ENCODE measurements at places on chromosomes 3 and 15.
A peak's percentile ranks its signal among the peaks of the same experiment; 100 is the strongest.

DNA sequence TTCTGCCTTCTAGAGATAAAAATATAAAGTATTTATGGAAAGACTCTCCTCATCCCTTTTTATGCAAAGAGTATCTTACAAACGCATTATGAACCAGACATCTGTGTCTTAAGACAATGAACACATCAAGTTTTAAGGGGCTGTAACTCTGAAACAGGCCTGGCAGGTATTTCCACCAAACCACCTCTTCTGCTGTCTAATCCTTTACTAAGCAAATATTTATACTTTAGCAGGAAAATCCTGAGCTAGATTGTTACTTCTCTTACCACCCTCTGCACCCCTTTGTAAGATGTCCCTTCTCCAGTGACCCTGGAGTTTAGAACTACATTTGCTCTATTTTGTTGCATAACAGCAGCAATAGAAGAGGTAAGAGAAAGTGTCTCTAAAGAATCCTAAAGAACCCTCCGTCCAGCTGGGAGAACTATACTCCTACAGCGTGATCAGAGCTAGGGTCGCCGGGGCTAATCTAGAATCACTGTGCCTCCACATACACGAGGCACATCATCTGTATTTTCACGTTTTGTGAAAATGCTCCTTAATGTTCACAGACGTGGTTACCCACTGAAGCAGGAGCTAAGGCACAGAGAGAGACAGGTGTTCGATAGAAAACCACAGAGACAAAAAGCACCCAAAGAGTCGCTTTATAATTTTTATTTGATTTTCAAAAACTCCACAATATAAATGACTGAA, 129.6 kb downstream of the FOXP1 start:
- no peak for DNase-seq

- no peak for DNase-seq
Measured at GRCh38 chr3:4981665-4982494, 2.6 kb downstream of the BHLHE40 start.

DNA sequence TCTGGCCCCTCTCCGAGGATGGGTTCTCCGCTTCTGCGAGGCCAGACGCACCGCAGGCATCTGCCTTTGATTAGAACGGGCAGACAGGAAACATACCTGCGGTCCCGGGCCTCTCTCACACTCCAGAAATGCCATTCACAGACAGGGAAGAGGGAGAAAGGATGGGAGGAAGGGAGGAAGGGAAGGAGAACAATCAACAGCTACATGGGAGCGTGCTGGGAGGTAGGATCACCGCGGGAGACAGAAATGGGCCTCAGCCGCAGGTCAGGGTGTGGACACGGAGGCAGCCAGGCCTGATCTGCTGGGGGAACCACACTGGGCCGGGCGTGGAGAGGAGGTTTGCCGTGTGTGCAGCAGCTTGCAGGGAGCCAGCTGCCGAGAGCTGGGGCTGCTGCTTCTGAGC, 90.7 kb upstream of the RGMA start:
- no peak for DNase-seq

GRCh38 chr3:72848703-72849081, 447 bp upstream of the SHQ1 start:
- peak; percentile 20 for DNase-seq

DNA sequence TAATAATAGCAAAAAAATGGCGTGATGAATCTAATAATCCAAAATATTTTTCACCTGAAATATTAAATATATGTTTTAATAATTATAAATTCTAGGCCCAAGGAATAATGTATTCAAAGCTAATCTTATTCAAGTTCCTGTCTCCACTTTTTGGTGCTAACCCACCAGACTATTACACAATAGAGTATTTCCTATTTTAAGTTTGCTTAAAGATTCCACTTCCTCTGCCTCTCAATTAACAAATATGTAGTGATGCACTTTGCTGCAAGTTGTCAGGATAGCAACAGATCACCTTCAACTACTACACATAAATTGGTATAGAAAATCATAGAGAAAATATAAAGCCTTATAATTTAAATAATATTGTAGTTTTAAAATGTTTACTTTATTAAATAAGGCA, 467.5 kb downstream of the C3orf38 start:
- no peak for DNase-seq

DNA sequence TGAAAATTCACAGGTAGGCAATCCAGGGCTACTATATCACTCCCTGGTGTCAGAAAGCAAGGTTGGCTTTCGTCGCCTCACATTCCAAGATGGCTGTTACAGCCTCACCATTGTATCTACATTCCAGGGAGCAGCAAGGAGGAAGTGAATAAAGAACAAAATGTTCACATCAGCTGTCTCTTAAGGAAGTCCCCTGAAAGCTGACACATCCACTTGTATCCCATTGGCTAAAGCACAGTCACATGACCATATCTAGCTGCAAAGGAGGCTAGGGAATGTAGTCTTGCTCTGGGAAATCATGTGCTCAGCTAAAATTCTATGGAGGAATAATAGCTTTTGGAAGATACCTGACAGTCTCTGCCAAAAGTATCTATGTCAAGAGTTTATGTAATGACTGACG, 12.8 kb upstream of the GATA2 start:
- no peak for DNase-seq
